ENCODE measurements at places on chromosomes 11 and 22.

DNA sequence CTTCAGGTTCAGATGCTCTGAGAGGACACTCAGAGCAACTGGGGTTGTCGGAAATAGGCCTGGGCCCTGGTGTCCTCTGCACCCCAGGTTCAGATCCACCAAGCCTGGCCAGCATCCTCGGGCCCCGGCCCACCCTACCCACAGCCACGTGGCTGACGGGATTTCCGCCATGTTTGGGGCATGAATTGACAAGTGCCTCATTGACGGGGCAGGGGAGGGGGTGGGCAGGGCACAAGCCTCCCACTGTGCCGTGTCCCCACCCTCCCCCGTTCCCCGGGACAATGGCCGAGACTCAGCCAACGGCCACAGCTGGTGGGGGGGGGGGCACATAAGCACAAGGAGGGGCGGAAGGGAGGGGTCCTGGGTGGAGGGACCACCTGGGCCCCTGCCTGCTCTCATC lies 8.5 kb downstream of the MYRF start:
- no peak for DNase-seq
- no peaks in the 10 kb centered on the region for H3K36me3 ChIP-seq
- peaks cover 4% of the 10 kb centered on the region for H3K27me3 ChIP-seq
- H3K4me1 ChIP-seq = peaks cover 3% of the 10 kb centered on the region
- H3K27ac ChIP-seq = no peak overlapping the region
- no peak overlapping the region for H3K4me3 ChIP-seq

DNA sequence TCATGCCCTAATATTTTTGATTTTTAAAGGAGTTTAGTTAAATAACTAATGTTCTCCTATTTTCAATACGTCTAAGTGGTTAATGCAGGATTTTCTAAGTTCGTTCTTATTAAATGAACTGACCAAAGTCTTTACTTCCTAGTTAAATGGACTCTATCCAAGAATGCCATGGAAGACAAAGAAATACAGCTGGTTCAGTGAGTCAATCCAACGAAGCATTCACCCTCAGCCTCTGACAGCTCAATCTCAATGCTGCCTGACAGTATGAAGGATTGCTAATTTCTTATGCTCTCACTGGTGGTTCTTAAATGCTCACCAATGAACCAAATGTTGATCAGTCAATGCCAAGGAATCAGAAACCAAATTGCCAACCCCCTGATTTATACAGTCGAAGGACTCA lies 219.4 kb downstream of the CADM1 start:
- peaks cover 75% of the 10 kb centered on the region for H3K4me1 ChIP-seq
- no peak for DNase-seq
- no peak overlapping the region for H3K27ac ChIP-seq
- no peaks in the 10 kb centered on the region for H3K36me3 ChIP-seq

DNA sequence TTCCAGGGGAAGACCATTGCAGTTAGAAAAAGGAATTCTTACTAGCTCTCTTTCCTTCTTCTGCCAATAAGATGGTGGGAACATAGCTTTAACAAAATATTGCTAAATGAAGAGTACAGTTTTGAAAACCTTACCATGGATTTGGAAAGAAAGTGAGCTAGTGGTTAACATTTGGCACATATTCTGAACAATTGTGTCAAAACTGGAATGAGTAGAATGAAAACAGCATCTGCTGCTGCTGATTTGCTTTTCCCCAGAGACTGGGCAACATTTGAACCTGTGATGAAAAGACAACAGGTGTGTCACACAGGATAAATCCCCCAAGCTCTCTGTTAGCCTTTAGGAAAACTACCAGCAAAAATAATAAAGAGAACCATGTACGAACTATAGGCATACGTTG lies 761.4 kb downstream of the KCNA4 start:
- no peak for DNase-seq
- H3K4me1 ChIP-seq = peaks cover 18% of the 10 kb centered on the region
- H3K36me3 ChIP-seq = peaks cover 18% of the 10 kb centered on the region
- H3K27ac ChIP-seq = no peak overlapping the region
- H3K27me3 ChIP-seq = peaks cover 2% of the 10 kb centered on the region
- H3K4me3 ChIP-seq = no peak overlapping the region

GRCh38 chr22:22182218-22182989 lies 62.2 kb upstream of the VPREB1 start:
- DNase-seq = no peak
- H3K4me1 ChIP-seq = no peaks in the 10 kb centered on the region
- H3K27ac ChIP-seq = no peak overlapping the region
- H3K27me3 ChIP-seq = peaks cover 23% of the 10 kb centered on the region

All from glutamatergic neuron (in vitro differentiated cells).